ENCODE measurements at places on chromosomes 2 and 18.

DNA sequence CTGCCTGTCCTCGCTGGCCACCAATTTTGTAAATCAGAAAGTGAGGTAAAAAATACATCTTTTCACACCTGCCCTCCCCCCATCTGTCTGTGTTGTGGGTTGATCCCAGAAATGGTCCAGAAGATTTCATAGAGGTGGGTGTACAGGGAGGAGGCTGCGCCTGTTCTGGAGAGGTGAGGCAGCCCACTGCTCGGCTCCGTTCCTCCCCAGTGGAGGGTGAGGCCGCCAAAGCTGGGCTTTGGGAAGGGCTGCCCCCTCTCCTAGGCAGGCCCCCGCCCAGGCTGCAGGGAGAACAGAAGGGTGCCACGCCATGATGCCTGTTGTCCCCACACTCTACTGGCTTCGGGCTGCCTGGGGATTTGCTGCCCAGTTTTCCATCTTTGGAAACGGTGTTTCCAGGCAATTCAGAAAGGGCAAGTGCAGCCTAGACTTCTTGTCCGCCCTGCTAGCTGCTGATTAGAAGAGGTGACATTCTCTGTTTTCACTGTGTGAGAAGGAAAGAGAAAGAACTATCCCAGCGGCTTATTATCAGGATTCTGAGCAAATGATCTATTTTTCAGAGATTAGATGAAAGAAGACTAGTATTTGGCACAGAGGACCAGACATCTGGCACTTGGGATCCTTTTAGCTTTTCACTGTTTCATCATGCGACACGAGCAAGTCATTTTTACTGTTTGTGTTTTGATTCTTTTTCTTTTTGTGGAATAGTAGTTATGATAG lies 18.7 kb downstream of the SMARCAL1 start:
- no peak for DNase-seq

DNA sequence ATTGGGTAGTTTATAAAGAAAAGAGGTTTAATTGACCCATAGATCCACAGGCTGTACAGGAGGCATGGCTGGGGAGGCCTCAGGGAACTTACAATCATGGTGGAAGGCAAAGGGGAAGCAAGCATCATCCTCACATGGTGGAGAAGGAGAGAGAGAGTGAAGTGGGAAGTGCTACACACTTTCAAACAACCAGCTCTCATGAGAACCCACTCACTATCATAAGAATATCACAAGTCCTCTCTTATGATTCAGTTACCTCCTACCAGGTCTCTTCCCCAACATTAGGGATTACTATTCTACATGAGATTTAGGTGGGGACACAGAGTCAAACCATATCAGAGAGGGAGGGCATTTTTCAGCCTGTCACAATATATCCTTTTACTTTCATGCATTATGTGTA lies 22.7 kb upstream of the DOCK10 start:
- no peak for DNase-seq

DNA sequence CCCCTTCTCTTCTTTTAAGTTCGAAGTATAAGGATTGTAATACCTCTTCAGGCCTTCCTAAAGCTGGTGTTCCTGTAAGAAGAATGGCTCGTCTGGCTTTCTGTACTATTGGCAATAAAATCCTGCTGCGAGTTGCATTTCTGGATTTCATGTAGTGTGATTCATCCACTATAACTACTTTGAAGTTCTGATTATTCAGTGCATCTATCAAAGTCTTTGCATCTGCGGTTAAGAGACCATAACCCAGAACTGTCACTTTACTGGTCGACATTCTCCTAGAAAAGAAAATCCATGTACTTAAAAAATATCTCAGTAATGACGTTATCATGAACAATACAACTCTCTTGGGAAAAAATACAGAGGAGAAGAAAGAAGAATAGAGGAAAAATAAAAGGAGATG lies 181.1 kb downstream of the ZRANB3 start:
- no peak for DNase-seq

DNA sequence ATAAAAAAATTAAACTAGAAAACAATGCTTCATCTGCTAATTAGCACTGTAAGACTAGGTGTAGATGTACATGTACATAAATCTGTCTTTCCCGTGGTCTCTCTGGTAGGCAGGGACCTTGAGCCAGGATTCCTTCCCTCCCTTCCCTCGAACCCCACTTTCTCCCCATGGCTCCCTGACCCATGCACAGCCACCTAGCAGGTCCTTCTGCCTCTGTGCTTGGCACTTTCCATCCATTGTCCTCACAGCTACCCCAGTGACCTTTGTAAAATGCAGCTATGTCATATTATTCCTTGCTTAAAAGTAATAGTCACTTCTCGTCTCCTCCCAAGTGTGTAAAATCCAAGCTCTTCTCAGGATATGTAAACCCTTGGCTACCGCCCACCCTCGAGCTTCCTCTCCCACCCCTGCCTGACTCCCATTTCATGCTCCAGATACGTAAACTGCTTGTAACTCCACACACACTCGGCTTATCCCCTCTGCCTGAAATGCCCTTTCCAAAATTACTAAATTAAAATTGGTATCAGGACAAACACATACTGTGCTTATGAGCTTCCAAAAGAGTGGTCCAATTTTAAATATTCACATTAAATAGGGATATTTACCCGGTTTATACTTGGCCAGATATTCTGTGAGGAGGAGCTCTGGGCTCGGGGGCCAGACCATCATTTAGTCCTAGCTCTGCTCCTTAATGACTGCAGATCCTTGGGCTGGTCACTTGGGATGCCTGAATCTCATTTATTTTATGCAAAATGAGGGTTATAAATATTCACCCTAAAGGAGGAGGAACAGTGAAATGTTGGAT lies 54.0 kb upstream of the RALBP1 start:
- DNase-seq: no peak

GRCh38 chr2:48218169-48218568 lies 311.8 kb upstream of the STON1 start:
- no peak for DNase-seq

DNA sequence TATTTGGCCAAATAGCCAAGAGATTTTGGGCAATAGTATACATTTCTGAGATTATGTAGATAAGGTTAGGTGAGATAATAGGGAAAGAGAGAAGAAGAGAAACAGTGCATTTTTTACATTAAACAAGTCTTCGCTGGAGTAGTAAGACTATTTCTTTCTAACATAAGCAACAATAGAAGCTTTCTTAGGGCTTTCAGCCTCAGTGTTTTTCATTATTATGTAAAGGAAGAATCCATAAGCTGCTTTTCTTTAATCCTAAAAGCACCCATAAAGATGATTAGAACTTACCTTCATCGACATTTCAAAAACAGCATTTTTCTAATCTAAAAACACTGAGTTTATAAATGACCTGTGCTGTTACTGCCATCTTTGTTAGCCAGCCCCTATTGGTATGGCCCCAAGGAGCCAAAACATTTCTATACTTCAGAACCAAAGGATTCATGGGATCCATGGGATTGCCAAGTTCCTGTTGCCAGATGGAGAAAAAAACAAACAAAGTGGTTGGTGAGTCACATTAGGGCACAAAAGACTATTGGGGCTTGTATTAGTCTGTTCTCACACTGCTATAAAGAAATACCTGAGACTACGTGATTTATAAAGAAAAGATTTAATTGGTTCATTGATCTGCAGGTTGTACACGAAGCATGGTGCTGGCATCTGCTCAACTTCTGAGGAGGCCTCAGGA lies 88.2 kb downstream of the SCG2 start:
- DNase-seq: no peak

DNA sequence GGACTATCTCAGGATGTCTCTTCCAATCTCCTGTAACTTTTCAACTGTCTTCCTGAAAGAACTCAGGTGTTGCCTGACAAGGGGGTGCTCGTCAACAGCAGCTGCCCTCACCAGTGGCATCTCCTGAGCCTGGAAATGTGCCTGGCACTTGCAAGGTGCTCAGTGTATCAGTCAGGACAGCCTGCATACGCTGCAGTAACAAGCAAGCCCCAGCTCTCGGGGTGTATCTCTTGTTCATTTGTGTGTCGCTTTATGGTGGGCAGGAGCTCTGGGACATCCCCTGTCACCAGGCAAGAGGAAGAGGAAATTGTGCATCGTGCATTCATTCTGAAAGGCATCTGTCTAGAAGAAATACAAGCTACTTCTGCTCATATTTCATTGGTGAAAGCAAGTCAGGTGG lies 263.1 kb downstream of the DCDC2C start:
- DNase-seq: no peak

DNA sequence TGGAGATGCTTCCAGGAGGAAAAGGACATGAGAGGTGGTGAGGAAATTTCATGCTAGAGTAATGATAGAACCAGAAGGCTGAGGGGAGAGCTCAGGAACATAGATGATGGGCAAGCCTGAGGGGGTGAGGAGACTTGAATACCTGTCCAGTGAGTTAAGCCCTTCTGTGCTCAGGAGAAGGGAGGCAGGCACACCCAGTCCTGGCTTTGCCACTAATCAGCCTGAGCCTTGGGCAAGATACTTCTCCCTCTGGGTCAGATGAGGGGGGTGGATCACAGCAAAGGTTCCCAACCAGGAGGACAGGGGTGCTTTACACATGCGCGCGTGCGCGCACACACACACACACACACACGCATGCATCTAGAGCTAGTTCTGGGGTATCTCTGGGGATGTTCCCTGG lies 151.6 kb upstream of the MSH6 start:
- no peak for DNase-seq

GRCh38 chr2:223647258-223647952 lies 45.2 kb upstream of the SCG2 start:
- DNase-seq: no peak

DNA sequence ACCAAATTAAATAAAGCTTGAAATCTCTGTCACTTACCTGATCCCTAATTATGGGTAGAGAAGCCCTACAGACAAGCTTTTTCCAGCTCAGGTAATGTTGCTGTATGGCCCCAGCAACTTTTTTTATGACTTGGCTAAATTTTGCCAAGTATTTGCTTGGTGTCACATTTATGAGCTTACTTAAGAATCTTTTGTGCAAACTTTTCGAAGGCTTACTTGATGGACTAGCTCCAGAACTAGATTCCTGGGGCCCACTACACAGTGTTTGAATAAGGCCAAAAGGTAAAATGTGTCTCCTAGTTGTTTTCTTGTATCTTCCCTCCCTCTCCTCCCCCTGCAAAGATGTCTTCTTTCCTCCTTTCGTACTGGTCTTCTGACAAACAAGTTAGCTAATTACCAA lies 257.9 kb downstream of the OSR1 start:
- no peak for DNase-seq

DNA sequence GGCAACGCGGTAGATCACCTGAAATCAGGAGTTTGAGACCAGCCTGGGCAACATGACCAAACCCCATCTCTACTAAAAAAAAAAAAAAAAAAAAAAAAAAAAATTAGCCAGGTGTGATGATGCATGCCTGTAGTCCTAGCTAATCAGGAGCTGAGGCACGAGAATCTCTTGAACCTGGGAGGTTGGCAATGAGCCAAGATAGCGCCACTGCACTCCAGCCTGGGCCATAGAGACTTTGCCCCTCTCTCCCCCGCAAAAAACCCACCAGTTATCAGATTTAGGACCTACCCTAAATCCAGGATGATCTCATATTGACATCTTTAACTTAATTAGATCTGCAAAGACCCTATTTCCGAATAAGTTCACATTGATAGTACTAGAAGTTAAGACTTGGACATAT lies 29.2 kb upstream of the LDAH start:
- no peak for DNase-seq

DNA sequence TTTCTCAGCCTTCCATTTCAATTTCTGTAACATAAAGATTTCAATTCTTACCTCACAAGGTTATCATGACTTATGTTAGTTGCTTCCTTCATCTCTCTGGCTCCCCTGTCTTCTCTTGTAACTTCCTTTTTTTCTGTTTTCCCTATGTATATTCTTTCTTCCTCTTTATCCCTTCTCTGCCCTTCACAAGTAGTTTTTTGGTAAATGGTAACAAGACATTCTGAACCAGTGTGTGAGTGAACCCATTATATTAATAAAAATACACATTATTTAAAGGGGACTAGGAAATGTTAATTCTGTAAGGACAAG lies 8.4 kb downstream of the ACSL3 start:
- DNase-seq: no peak

DNA sequence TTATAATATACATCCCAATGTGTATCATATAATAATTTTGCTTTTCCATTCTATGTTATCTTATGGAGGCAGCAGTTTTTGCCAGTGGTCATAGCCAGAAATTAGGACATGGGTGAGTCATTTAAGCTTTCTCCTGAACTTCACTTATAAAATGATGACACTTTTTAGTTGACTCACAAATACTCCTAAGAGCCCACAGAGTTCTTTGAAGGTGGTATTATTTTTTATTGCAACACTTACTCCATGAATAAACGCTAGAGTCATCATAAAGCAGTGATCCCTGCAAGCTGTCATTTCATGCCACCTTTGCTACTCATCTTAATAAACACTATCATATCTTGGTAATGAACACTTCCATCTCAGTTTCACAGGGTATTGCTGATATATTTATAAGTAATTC lies 69.9 kb upstream of the MAPRE2 start:
- DNase-seq: no peak

DNA sequence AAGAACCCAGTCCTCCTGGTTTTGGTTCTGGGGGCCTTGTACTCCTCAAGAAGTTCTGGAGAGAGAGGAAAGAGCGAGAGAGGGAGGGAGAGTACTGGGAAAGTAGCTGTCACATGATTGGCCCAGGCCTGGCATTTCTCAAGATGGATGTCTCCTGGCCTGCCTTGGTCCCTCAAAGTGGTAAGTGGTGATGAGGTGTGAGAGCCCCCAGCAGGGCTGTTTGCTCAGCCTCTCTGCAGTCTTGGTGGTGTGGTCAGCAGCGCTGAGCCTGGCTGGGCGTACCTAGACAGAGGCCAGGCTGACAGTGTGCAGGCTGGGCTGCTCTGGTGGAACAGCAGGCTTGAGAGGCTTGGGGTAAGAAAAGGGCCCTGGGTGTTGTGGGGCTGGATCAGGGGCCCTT lies 2.5 kb downstream of the SPEG start:
- no peak for DNase-seq

DNA sequence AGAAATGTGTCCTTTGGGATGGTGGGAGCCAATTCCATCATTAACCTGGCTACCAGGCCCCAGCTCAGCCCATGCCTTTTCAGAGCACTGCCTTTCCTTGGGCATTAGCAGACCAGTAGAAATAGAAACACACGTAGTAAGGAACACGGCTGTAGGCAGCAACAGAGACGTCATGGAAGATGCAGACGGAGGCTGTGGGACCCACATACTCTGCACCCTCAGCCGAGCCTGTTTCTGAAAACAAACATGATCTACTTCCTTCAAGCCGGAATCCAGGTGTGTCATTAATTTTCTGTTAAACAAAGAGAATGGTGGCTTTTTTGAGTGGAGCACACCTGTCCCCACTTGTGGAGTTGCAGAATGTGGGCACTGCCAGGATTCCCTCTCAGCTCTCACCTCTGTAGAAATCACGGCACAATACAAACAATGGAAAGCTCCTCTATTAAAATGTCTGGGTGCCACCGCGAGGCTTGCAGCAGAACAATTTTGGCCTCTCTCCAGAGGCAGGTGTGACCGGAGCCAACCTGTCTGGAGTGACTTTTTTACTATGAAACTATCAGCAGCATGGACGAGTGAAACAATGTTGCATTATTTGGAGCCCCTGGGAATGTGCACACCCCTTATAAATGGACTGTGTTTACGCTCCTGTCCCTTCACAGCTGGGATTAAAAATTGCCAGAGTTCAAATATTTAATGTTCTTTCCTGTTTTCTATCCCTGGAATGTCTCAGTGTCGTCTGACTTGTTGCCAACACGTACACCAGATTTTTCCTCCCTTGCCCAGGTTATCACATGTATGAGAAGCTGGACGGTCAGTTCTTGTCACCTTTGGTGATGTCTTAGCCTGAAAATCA lies 31.7 kb downstream of the SPP2 start:
- DNase-seq: no peak

Measured in esophagus squamous epithelium (tissue), 5 donors.